ENCODE measurements at places on chromosomes 5 and 9.

DNA sequence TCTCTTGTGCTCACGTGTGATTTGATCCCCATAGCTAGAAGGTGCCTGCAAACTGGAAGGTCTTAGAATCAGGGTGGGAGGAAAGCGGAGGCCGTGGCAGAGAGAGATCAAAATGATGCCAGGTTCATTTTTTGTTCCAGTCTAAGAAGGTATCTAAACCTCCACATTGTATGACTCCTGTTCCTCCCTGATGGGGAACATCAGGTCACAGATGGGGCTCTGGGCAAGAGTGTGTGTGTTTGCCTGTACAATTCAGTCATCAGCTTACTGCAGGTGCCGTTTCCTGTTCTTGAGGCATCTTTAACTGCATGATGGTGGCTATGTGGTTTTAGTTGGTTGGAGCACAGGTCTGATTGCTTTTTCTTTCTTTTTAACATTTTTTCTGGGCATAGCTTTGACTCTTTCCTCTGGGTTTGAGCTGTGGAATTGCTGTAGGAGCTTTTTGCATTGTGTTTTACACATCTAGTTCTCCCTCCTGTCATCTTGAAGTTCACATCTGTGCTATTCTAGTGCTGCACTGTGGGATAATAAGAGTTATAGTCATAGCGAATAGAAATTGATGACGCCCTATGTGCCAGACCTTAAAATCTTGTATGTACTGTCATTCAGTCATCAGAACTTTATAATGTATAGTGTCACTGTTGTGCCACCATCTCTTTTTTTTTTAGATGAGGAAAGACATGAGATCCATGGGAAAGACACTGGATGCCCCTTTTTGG lies 30.8 kb downstream of the ARHGAP26 start:
- no peak for DNase-seq

DNA sequence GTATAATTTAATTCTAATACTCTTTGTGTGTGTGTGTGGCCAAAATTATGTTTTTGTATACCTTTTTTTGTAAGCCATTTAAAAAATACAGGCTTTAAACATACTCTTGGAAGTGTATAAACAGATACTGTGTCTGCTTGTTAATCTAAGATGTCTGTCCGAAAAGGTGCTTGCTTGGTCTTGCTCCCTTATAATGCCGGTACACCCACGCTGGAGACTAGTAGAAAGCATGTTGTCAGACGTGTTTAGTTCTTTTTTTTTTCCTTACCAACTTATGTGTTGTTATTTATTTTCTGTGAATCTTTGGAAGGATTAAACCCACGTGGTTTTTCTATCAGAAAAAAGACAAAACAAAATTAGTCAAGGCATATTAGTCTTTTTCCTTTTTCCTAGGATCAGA lies 9.5 kb downstream of the GAPVD1 start:
- no peak for DNase-seq

DNA sequence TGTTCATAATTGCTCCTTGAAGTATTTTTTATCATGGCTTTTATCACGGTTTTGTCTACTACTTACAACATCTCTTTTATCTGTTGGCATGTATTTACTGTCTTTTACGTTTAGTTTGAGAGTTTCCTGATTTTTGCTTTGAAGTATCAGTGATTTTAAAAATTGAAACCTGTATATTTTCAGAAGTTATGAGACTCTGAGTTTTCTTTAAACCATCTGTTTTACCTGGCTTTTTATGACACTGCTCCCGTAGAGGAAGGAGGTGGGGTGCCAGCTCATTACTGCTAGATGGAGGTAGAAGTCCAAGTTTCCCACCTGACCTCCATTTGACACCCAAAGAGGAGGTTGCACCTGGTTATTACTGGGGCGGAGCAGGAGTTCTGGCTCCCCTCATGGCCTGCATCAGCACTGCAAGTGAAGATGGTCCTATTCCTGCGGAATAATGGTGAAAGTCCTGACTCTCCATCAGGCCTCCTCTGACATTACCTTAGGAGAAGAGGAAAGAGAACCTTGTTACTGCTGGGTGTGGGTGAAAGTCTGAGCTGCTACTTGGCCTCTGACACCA lies 10.0 kb upstream of the ZNF131 start:
- DNase-seq, result no peak

GRCh38 chr5:139747583-139748504 lies 47.8 kb upstream of the PSD2 start:
- DNase-seq, result no peak

DNA sequence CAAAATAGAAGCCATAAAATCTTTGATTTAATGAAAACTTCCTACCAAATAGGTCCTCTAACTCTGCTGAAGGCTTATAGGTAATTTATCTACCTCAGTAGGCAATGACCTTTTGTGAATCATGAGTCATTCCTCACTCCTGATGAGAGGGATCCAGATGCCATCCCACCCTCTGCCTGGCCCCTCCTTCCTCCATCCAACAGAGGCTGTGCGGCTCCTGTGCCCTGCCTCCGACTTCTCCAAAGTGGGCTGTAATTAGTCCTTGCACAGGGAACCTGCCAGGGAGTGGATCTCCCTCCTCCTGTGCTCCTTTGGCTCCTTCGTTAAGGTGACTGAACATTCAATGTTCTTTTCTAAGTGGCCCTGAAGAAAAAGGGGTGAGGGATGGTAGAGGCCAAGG lies 213.9 kb upstream of the TBCA start:
- no peak for DNase-seq

DNA sequence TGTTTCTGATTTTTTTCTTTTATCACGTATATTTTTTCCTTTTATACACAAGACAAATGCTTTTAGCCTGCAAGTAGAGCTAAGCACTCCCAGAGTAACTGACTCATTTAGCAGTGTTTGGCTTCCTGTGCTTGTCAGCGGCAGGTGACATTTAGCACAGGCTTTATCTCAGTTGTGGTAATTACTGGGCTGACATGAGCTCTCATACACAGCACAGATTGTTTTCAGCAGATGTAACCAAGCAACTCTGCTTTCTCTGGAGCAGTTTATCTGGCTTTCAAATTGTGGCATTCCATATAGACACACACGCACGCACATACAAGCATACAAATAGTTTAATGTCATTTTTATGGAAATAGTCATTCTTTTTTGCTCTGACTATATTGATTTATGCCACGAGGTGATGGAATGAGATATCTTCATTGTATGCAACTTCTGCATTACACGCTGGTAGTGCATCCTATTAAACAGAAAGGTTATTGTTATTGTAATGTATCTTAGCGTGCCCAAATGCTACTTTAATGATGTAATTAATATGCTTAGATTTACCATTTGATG lies 379.0 kb upstream of the GRAMD2B start:
- no peak for DNase-seq

- no peak for DNase-seq
These were observed 260.4 kb downstream of the MLLT3 start for GRCh38 chr9:20361656-20362570.

DNA sequence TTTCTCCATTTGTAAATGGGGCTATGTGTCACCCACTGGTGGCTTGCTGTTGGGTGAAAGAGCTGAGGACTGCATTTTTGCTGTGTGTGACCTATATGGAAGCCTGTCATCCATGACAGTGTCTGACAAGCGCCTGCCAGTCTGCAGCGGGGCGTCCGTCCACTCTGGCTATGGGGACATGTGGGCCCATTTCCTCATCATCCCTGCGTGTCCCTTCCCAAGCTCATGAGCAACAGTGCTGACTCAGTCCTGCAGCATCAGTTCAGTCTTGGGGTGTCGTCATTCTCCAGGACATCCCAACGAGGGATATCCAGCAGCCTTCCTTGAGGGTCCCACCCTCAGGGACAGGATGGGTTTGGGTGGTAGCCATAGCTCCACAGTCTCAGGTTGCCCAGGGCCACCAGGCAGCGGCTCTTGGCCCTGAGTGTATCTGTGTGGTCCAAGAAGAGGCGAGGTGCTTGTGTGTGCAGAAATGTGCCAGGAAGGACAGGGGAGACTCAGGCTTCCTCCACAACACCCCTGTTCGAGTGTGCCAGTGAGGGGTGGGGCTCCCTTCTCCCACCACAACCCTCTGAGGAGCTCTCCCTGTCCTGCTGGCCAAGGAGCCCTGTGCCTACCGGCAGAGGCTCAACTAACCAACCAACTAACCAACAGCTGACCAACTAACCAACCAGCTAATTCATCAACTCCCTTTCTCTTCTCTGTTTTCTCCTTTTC lies 2.1 kb downstream of the FGD3 start:
- no peak for DNase-seq

DNA sequence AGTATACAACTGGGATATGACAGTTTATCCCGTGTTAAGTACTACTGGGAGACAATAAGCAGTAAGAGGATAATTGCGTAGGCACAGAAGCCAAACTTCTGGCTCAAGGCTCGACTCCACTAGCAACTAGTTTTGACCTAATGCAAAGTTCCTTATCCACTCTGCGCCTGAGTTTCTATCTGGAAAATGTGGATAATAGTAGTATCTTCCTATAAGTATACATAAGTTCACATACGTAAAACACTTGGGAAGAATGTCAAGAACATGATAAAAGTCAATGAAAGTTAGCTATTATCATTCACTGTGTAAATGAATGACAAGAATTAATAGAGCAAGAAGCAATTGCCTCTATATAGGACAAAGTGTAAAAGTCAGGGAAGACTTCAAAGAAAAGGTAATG lies 45.7 kb downstream of the FTMT start:
- DNase-seq, result no peak

- no peak for DNase-seq
These were observed 181.6 kb downstream of the CACNA1B start for GRCh38 chr9:138059196-138059595.

DNA sequence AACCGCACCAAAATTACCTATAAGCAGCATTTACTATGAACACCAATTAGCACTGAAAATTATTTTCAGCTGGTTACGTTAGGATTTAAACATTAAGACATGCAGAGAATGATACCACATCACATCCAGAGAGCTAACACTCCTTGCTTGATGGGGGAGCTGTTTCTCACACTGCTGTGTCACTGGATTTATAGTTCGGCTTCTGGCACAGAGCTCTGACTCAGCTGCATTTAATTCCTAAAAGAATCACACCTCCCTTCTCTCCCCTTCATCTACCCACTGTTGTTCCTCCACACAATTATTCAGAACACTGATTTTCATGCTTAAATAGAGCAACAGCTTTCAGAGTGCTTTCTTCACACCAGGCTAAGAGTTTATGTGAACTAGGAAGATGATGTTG lies 82.6 kb upstream of the SV2C start:
- DNase-seq, result no peak

DNA sequence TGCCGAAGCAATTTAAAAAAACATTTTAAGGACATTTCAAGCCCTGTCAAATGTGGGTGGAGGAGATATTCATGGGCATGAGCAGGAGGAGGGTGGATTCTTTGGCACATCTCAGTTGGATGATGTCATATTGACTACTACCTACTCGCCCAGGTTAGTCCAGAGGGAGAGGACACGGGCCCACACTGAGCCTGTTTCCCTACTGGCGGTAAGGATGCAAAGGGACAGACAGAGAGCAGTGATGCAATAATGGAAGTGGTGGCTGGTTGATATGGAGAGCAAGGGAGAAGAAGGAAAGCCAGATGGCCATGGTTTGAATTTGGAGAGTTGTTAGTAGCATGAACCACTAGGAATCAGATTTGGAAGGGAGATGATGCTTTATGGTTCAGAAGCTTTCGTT lies 34.1 kb upstream of the PDE8B start:
- no peak for DNase-seq

GRCh38 chr5:61262080-61262479 lies 70.0 kb upstream of the ZSWIM6 start:
- DNase-seq, result no peak

DNA sequence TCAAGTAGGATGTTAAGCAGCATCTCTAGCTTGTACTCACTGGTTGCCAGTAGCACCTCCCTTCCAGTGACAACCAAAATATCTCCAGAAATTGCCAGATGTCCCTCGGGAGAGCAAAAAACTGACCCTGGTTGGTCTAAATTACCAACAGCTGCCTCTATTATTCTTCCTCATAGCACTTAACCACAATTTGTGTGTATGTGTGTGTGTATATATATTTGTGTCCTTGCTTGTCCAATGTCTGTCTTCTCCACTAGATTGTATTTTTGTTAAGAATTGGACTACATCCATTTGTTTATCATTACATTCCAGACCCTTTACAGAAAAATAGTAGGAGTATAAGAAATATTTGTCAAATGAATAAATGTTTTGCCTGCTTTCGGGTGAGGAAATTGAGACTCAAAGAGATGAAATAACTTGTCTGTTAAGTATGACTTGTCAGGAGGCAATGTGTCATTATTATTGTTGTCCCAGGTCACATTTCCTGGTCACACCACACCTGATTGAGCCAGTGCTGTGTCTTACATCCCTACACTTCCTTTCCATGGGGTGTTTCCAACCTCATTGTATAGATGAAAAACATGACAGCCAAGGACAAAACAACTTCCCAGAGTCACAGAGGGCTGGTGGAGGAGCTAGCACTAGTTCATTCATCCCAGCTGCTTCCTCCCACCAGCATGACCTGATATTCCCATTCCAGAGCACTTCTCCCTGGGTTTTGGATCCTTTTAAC lies 11.4 kb upstream of the GRPEL2 start:
- no peak for DNase-seq

DNA sequence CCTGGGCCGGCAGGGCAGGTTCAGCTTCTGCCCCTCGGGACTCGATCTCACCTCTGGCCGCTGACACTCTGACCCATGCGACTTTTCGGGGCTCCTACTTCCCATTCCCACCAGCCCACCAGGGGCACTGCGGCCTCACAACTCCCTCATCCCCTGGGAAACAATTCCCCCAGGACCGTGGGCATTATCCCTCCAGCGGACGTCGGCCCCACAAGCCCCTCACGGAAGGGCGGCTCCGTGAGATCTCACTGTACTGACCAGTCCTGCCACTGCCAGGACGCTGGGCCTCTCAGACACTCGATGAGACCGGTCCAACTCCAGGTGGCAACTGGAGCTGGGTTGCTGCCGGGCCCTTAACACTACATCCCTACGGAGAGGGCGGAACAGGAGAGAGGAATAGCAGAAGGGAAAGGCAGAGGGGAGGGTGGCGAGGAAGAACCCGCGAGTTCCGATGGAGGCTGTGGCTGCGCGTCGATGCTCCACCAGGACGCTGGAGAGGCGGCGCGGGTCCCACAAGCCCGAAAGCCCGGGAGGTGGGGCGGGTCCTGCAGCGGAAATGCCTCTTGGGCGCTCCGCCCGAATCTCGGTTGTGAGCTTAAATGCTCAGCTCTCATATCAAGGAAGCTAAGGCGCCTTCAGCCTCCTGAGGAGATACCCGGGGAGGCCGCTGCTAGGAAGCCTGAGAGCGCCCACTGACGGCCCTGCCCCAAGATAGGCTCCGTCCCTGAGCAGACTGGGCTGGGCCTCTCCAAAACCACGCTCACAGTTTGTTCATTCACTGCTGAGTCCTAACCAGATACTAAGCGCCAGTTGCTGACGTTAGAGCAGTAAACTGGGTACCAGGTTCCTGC lies 36.3 kb downstream of the VCP start:
- DNase-seq, result no peak

DNA sequence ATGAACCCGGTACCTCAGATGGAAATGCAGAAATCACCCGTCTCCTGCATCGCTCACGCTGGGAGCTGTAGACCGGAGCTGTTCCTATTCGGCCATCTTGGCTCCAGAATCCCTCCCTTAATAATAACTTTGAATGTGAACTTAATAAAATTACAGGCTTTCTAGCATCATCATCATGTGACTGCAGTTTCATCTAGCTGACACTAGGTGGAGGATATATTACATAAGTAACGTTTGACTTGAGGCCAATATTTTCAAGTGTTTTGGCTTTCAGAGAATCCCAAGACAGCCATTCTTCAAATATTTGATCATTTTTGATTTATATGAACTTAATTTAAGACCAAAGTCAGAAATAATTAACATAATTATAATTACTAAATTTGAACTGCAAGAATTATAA lies 474.9 kb upstream of the CDH10 start:
- DNase-seq, result peak; percentile 47

Measured in LNCaP clone FGC (cell line).